NCI-H187 (cell line): ENCODE measurements at places on chromosomes 7 and 10.

DNA sequence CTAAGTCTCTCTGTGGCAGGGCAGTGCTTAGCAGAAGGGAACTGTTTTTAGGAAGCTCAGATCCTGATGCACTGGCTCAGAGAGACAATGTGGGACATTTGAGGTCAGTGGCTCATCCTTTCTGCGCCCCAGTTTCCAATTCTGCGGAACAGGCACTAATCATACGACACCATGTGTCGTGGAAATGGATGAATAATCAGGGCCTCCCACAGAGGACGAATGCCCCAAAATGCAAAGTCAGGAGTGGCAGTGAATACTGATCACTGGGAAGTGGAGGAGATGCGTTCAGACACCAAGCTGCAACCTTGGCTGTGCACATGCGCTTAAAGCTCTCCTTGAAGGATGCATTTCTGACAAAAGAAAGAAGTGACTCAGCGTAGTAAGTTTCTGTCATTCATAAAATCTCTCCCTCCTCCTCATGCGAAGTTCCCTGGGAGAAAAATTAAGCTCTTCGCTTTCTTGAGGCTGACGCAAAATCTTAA, 21.9 kb upstream of the ECHDC3 start:
- no peak for DNase-seq

GRCh38 chr10:88411772-88412349, 171.3 kb downstream of the RNLS start:
- DNase-seq = no peak

- no peak for DNase-seq
Observed at GRCh38 chr10:106707657-106708056, 456.8 kb downstream of the SORCS1 start.

DNA sequence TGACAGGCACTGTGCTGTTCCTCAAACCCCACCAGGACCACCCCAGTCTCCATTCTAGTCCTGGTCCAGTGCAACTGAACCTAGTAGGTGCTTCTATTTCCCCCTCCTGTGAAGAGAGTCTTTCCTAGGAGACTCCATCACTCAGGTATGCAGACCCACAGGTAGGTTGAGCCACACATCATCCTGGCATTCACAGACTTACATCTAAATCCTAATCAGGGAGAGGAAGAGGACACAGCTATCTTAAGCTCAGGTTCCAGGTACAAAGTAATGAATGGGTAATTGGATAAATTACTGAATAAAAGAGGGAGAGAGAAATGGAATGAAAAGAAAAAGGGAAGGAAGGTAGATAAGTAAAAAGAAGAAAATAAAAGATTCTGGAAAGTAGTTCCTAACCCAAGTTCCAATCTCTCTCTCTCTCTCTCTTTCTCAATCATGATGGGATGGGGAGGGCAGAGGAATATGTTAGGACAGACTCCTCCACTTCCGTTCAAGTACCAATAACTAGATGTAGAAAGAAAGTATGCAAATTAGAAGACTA, 139.8 kb upstream of the NAMPT start:
- no peak for DNase-seq

DNA sequence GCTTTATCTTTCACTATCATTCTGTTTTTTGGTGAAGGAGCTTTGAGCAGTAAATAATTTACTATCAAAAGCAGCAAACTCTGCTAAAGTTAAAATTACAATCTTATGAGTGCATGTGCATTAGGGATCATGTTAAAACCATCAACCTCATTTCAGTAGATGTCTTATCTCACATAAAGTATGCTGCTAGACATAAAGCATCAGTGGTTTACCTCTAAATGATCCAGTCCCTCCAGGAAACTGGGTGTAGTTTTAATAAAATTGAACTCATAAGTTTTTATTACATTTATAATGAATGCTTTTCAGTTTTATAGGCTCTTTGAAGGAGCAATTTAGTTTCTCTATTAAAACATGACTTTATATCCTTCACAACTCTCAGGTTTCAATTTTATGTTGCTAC, 108.7 kb downstream of the LRRN3 start:
- DNase-seq = no peak
